ENCODE measurements at places on chromosomes 3 and 15. TPM values are rescaled to one million over a fixed set of nuclear protein-coding genes. Genes with fewer than 3 reads are reported as not detected.
A peak's percentile ranks its signal among the peaks of the same experiment; 100 is the strongest.

Gene DISP2
- 1.2 TPM for total RNA-seq

Gene GHRL
- total RNA-seq: not detected

Gene UBA5
- total RNA-seq: 40.9 TPM

DNA sequence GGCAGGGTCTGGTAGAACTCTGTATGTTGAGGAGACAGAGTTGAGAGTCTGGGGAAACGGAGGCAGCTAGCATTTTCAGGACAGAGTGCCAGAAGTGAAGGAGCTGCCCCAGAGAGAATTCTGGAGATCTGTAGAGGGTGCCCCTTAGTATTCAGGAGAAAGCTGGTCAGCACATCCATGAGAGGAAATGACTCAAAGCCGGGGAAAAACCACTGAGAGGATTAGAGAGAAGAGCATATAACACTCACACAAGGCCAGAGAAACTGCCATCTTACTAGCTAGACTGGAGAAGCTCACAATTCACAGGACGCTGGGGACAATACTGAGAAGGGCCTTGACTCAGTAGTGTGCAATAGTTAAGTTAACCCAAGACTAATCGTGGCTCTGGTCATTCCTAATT lies 75.7 kb upstream of the DPPA4 start:
- DNase-seq: no peak
- no peak overlapping the region for H3K4me3 ChIP-seq
- H3K36me3 ChIP-seq: no peaks in the 10 kb centered on the region
- H3K27ac ChIP-seq: no peak overlapping the region
- H3K27me3 ChIP-seq: no peaks in the 10 kb centered on the region

- H3K4me1 ChIP-seq: peaks cover 8% of the 10 kb centered on the region
- no peak overlapping the region for H3K27ac ChIP-seq
- H3K36me3 ChIP-seq: no peaks in the 10 kb centered on the region
These were observed 21.9 kb downstream of the PTH1R start for GRCh38 chr3:46899151-46900006.

Gene TGFBR2
- total RNA-seq: 250 TPM

Gene IL17RB
- not detected for total RNA-seq

Gene WNT5A
- 0.25 TPM for total RNA-seq

Gene IL17RD
- 0.97 TPM for total RNA-seq

GRCh38 chr3:134003066-134003465 lies 26.7 kb downstream of the SLCO2A1 start:
- no peak overlapping the region for H3K4me3 ChIP-seq
- DNase-seq: no peak
- H3K27ac ChIP-seq: no peak overlapping the region
- no peaks in the 10 kb centered on the region for H3K36me3 ChIP-seq

DNA sequence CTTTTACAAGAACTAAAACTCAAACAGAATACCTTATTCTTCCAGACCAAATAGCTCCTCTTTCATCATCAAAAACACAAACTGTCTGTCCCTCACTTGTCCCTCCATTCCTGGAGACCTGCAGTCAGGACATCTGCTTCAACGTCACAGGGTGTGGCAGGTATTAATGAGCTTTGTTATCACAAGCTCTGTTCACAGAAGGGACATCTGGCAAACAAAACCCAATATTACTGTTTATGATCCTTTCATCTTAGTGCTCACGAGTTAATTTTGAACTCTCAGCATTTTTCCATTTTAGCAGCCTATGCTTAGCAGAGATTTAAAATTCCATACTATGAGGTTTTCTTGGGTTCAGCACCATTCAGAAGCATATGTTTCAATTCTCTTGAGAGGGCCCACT lies 32.9 kb downstream of the AP3S2 start:
- no peak overlapping the region for H3K27ac ChIP-seq
- no peak overlapping the region for H3K4me3 ChIP-seq
- DNase-seq: no peak
- no peaks in the 10 kb centered on the region for H3K36me3 ChIP-seq
- H3K4me1 ChIP-seq: no peaks in the 10 kb centered on the region
- no peaks in the 10 kb centered on the region for H3K27me3 ChIP-seq

- H3K27me3 ChIP-seq: no peaks in the 10 kb centered on the region
- no peak for DNase-seq
- H3K27ac ChIP-seq: no peak overlapping the region
These were observed 27.8 kb downstream of the IL5RA start for GRCh38 chr3:3082234-3082924.

DNA sequence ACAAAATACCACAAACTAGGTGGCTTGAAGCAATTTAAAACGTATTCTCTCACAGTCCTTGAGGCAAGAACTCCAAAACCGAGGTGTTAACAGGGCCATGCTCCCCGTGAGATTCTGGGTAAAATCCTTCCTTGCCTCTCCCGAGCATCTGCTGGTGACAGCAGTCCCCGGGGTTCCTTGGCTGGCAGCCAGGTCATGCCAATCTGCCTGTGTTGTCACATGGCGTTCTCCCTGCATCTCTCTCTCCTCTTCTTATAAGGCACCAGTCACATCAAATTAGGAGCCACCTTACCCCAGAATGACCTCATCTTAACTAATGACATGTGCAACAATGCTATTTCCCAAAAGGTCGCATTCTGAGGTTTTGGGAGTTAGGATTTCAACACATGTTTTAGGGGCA lies 26.3 kb upstream of the LRRN1 start:
- H3K4me1 ChIP-seq: no peaks in the 10 kb centered on the region
- no peaks in the 10 kb centered on the region for H3K36me3 ChIP-seq
- no peak overlapping the region for H3K4me3 ChIP-seq
- DNase-seq: no peak
- H3K27me3 ChIP-seq: no peaks in the 10 kb centered on the region

Gene OSTN
- not detected for total RNA-seq

DNA sequence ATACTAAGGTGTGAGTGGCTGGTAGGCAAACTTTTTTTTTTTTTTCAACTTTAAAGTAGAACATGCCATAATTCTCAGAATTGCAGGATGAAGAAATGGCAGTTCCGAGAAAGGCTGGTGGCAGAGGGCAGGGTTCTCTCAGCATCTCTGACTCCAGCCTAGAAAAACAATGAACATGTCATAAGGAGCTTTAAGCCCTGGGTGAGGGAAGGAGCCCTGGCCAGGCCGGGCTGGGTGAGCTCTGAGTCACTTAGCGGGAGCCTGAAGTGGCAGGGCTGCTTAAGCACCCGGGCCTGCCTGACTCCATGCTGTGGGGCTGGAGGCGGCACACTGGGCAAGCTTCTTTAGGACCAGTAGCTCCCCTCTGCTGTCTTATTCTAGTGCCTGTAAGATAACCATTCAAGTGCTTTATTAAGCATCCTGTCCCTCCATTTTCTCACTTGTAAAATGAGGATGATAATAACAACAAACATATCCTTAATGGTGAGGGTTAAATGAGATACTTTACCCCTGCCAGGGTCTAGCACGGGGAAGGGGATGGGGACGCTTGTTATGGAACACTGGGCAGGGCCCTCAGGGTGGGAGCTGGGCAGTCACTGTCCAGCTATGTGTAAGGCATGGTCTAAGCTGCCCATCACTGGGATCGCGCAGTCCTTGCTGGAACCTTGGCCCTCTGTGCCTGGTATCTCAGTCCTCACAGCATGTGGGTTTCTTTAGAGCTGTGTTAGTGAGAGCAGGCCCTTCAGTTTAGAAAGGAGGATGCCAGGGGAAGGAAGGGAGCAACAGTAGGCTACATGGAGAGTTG lies 18.4 kb downstream of the SMAD6 start:
- H3K4me3 ChIP-seq: no peak overlapping the region
- DNase-seq: peak; percentile 56
- H3K27ac ChIP-seq: peak overlapping the region; percentile 11
- H3K36me3 ChIP-seq: no peaks in the 10 kb centered on the region
- no peaks in the 10 kb centered on the region for H3K27me3 ChIP-seq

DNA sequence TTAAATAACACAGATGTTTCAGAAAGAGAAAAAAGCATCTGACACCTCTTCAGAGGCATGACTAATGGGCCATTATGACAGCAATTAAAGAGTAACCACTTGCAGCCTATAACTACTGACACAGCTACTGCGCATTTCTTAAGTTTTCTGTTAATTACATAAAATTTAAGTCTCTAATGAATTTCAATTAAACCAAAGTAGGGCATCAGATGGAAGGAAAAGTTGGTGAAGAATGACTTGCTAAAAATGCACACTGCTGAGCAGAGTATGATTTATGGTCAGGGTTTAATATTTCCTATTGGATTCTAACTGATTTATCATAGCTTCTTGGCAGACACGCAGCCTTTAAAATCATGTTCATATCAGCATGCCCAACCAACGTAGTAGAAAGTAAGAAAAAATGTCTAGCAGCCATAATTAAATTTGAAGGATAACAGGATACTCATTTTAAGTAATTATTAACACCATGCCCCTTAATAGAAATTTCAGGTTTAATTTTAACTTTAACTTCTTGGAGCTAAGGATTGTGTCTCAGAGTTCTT lies 140.0 kb downstream of the CBLB start:
- no peak overlapping the region for H3K4me3 ChIP-seq
- no peaks in the 10 kb centered on the region for H3K4me1 ChIP-seq
- no peaks in the 10 kb centered on the region for H3K27me3 ChIP-seq
- no peak for DNase-seq

DNA sequence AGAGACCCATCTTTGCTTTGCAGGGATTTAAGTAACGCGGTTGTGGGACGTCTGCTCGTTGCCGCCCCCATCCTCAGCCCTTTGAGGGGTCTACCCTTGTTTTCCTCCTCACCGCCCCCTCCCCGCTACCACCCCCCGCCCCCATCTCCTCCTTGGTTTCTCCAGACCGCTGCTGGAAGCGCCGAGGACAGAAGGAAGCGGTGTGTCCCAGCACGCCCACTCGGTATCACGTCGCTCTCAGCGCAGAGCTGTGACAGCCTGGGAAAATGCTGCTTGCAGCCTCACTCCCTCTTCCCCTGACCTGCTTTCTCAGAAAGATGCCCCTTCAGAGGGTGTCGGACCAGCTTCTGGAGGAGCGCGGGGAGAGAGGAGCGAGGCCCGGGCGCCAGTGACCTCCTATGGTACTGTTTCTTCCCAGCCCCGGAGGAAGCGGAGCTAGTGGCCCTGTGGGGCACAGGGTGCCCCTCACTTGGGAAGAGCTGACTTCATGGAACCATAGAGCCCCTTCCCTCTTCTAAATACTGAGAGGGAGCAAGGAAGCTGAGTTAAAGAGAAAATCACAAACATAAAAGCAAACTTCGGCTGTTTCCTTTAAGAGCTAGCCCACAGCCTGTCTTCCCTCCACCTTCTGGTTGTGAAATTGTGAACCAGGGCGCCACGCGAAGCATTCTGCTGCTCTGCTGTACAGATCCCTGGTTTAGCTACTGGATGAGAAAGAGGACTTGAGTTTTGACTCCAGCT lies 698 bp downstream of the IL1RAP start:
- peak overlapping the region; percentile 67 for H3K4me3 ChIP-seq
- DNase-seq: peak; percentile 57
- no peaks in the 10 kb centered on the region for H3K27me3 ChIP-seq
- H3K4me1 ChIP-seq: peaks cover 6% of the 10 kb centered on the region
- H3K27ac ChIP-seq: no peak overlapping the region

GRCh38 chr3:72446218-72447058 lies 401.8 kb downstream of the SHQ1 start:
- no peaks in the 10 kb centered on the region for H3K36me3 ChIP-seq
- H3K4me3 ChIP-seq: peak within 1 kb of the TSS; percentile 97
- peaks cover 17% of the 10 kb centered on the region for H3K4me1 ChIP-seq
- peaks cover 6% of the 10 kb centered on the region for H3K27me3 ChIP-seq
- peak within 1 kb of the TSS; percentile 58 for H3K27ac ChIP-seq

DNA sequence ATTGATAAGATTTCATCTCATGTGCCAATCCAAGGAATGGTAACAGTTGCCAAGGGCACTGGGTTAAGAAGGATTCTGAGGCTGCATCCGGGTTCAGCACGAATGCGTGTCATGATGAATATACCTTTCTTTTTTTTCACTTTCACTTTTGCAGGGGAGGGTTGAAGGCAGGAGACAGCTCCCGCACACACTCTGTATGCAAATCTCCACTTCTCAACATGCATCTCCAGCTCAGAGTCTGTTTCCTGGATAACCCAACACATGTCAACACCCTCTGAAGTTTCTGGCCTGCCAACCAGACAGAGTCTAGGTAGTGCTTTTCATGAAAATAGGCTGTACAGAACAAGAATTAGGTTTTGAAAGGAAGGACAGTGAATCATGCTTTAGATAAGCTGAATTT lies 21.6 kb downstream of the B4GALT4 start:
- no peaks in the 10 kb centered on the region for H3K4me1 ChIP-seq
- no peak overlapping the region for H3K27ac ChIP-seq
- no peak for DNase-seq
- H3K36me3 ChIP-seq: peaks cover 30% of the 10 kb centered on the region
- no peaks in the 10 kb centered on the region for H3K27me3 ChIP-seq

Gene SERPINI2
- not detected for total RNA-seq
